Stimulated activated CD8-positive, alpha-beta memory T cell treated with anti-CD3 and anti-CD28 coated beads, Interleukin-2, amount 100 ng/mL, for 1 hour (primary cell): ENCODE measurements at places on chromosomes 6 and 20.

DNA sequence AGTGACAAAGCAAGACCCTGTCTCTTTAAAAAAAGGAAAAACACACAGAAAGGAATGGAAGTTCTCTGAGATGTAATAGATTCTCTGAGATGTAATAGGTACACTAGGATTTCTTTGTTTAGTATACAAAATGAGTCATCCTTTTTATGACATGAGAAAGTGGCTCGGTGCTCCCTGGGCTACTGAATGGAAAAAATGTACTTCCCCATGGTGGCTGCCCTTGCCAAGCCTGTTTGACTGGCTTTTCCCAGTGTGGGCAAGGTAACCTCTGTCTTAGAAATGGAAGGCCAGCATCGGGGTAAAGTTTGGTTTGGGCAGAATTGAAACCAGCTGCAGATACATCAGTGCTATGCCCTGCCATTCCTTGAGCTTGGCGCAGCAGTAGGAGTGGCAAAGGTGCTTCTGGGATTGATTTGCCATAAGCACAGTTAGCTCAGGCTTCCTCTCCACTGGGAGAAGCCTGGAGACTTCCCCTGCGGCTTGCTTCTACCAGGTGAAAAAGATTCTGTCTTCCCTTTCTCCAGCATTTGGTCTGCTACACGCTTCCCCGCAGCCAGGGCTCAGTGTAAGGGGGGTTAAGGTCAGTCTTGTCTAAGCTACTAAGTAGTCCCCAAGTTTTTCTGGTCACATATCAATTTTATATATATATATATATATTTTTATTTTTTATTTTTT, 24.5 kb downstream of the ARFGEF2 start:
- no peak for DNase-seq

DNA sequence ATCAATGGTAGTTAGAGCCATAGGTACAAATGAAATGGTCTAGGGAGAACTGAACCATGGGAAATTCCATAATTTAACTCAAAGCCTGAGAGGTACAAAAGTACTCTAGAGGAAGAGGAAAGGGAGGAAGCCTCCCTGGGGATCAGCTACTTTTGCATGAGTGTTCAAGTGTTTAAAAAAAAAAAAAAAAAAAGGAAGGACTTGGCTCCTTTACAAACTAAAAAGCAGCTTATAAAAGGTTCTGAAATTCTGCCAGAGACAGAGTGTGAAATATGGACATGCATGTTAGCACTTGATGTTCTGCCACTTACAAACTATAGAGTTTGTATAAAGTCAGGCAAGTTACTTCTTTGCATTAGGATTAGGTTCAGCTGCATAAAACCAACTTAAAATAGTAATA, 290.0 kb downstream of the TBC1D7 start:
- DNase-seq: no peak

GRCh38 chr6:142152746-142153145, 5.7 kb downstream of the VTA1 start:
- no peak for DNase-seq

DNA sequence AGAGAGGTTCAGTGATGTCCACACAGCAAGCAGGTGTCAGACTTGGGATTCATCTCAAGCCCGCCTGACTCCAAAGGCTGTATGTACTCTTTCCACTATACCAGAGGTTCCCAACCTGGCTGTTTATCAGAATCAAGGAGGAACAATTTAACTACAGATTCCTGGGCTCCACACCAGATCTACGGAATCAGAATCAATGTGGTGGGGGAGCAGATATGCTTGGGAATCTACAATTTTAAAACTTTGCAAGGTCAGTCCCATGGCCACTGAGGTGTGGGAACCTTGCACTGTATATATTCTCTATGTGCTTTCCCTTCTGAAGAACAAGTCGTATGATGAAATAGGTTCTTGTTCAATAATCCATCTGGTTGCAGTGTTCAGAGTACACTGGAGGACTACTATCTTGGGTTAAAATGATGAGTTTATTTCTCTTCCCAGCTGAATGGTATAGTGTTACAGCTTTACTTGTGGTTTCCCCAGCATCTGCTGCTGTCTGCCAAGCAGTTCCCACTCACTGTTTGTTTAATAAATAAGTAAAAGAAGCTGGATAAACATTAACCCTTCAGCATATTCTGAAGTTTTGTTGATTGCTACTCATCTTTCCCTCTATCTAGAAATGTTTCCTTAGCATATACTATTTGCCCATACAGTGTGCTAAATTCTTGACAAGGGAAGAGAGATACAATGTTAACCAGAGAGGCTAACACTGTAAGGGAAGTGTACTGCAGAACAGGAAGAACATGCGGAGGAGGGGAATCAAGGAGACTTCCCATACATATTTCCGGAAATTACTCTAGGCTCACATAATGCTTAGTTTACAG, 9.9 kb downstream of the TTI1 start:
- no peak for DNase-seq

DNA sequence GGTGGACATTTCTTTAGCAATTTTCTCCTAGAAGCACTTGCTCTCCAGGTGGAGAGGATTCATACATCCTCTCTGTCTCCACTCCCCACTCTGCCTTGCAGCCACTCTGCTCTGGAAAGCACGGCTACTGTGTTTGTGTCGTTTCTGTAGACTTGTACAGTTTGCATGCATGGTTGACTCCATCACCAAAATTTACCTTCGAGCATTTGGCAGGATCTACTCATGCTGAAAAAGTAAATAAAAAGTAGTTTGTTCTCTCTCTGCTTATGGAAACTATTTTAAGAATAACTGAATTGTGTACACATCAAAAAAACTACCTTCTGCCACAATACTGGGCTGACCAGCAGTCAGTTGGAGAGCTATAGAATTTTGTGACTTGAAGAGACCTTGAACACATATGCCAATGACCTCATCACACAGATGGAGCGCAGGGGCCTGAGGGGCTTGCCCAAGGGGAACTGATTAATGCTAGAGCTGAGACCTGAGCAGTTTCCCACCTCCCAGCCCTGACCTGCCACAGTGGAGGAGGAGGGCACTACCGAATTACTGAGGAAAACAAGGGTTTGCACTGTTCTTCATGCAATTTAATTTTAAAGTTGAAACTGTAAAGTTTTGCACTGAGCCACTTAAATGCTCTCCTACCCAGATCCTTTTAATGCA, 33.7 kb upstream of the FOXQ1 start:
- DNase-seq: no peak

- no peak for DNase-seq
Measured at GRCh38 chr6:66190858-66191257, 483.8 kb upstream of the EYS start.

DNA sequence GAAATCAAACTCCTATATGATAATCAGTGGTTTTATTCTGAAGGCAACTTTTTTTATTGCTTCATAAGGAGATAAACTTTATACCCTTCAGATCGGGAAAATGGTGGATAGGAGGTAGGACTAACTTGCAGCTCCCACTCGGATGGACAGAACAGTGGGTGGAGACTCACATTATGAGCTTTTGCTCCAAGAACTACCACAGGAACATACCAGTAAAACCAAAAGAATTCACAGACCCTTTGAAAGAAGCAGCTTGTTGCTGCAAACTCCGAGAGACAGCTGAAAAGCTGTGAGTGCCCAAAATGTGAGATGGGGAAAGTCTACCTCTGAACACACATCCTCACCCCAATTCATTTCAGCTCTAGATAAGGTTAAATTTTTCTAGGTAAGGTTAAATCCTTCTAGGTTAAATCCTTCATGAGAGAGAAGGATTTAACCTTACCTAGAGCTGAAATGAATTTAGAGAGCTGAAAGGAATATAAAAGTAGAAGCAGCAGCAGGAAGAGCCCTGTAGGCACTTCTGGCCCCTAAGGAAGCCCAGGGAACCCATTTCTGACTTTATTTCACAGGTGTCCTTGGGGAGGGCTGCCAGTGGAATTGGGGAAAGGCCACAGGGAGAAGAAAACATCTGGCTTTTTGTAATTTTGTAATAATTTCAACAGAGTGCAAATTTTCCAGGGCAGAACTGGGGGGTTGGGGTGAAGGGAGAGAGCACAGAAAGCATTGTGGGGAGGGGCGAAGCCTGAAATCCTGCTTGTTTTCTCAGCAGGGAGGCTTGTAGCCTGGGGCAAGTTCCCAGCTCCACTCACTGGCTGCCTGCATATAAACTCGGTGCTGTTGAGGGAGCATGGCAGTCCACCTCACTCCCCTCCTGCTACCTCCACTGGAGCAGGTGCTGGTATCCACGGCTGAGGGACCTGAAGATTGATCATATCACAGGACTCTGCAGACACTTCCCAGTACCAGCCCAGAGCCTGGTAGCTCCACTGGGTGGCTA, 65.9 kb upstream of the HCRTR2 start:
- DNase-seq: no peak

DNA sequence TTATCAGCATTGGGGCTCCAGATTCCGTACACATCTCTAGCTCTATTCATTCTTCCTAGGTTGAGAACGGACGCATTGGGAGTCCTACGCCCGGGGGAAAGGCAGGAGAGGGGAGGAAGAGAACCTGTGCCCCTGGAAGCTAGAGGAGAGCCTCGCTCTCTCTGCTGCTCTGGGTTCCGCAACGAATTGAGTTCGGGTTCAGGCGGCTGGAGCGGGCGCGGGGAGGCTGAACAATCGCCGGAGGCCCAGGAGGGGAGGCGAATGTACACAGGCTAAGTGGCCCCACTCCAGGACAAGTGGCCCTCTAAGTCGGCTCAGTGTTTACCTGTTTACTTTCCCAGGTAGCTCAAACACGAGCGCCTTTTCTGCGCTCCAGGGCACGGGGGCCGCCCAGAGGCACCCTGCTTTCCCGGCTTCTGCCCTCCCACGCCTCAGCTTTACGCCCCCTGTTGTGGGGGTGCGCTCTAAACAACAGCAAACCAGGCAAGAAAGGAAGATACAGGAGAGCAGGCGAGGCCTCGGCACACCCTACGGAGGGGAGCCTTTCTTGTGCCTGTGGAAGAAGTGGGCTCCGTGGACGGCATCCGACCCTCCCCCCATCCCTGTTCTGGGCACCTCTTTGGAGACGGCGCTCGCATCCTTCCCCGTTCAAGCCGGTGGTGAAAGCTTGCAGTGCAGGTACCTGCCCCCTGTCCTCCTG, 4.6 kb upstream of the NKX2-2 start:
- no peak for DNase-seq
